ENCODE measurements at places on chromosomes 1 and 21. TPM values are rescaled to one million over a fixed set of nuclear protein-coding genes. Genes with fewer than 3 reads are reported as not detected.

DNA sequence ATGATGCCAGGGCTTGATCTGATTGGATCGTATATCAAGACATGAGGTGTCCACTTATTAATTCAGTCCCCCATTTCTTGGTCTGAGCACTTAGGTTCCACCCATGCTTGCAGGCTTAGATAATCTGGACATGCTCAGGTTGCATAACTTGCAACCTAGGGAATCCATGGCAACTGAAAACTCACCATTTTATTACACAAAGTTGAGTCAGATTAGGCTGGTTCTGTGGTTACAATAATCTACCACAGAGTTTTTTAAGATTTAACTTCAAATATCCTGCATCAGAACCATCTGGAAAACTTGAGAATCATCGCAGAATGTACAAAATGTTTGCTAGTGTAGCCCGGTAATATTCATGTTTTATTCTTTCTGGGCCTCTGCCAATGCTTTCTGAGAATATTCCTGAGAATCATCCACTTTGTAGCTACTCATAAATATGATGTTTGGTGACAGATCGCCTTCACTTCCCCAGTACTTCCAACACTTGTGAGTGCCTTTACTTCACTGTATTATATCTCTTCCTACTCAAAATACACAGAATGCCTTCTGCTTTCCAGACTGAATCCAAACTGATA is 707.2 kb upstream of the ADAMTS5 start:
- no peak for DNase-seq
- no peaks in the 10 kb centered on the region for H3K36me3 ChIP-seq
- no peaks in the 10 kb centered on the region for H3K4me1 ChIP-seq
- no peak overlapping the region for H3K4me3 ChIP-seq

DNA sequence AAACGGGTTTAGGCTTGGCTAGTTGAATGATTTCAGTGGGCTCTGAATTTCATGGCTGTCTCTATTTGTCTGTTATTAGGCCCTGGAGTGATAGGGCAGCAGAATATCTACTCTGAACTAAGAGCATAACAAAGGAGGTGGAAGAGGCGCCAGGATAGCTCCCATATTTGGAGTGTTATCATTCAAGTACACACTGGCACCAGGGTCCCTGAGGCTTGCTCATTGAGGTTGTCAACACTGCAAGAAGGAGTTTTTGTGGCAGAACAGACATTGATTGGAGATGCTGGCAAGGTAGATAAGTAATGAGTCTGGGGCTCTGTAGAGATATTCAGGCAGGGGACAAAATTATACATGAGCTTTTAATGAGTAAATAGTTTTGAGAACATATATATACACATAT is 1748.4 kb downstream of the MRPL39 start:
- H3K36me3 ChIP-seq = no peaks in the 10 kb centered on the region
- H3K27ac ChIP-seq = no peak overlapping the region
- no peak for DNase-seq
- no peaks in the 10 kb centered on the region for H3K27me3 ChIP-seq

DNA sequence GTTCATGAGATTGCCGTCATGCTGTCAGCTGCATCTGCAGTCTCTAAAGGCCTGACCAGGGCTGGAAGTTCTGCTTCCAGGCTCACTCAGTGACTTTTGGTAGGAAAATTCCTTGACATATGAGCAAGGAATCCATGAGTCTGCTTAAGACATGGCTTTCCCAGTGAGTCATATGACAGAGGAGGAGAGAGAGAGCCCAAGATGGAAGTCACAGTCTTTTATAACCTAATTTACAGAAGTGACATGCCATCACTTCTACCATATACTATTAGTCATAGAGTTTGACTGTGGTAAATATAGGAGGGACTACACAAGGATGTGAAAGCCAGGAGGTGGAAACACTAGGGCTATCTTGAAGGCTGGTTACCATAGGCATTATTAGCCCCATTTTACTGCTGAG is 115.2 kb downstream of the ROR1 start:
- no peak overlapping the region for H3K4me3 ChIP-seq
- no peak for DNase-seq
- H3K4me1 ChIP-seq = no peaks in the 10 kb centered on the region
- no peaks in the 10 kb centered on the region for H3K36me3 ChIP-seq
- H3K27ac ChIP-seq = no peak overlapping the region
- no peaks in the 10 kb centered on the region for H3K27me3 ChIP-seq

- DNase-seq = no peak
- H3K36me3 ChIP-seq = no peaks in the 10 kb centered on the region
- no peaks in the 10 kb centered on the region for H3K4me1 ChIP-seq
- no peak overlapping the region for H3K4me3 ChIP-seq
- no peaks in the 10 kb centered on the region for H3K27me3 ChIP-seq
Observed at GRCh38 chr1:204853436-204853835, 17.2 kb upstream of the NFASC start.

GRCh38 chr1:203516184-203516583 is 22.2 kb downstream of the OPTC start:
- DNase-seq = no peak
- H3K4me3 ChIP-seq = no peak overlapping the region
- no peak overlapping the region for H3K27ac ChIP-seq
- no peaks in the 10 kb centered on the region for H3K4me1 ChIP-seq
- no peaks in the 10 kb centered on the region for H3K36me3 ChIP-seq
- H3K27me3 ChIP-seq = no peaks in the 10 kb centered on the region

GRCh38 chr1:190170321-190170720 is 307.3 kb downstream of the BRINP3 start:
- no peaks in the 10 kb centered on the region for H3K4me1 ChIP-seq
- H3K27me3 ChIP-seq = no peaks in the 10 kb centered on the region
- no peak for DNase-seq
- H3K27ac ChIP-seq = no peak overlapping the region

The GRHL3 gene
- total RNA-seq = not detected

The CLDN17 gene
- not detected for total RNA-seq

The SPATA6 gene
- 3.4 TPM for total RNA-seq

The PBX1 gene
- total RNA-seq = 27.5 TPM

The DNAJC28 gene
- total RNA-seq = 3.1 TPM

Measured in gastrocnemius medialis (tissue), 4 donors.